CD8-positive, alpha-beta memory T cell (primary cell): ENCODE measurements at places on chromosomes 2 and 18.

GRCh38 chr18:76927223-76927725 is 104.9 kb downstream of the ZNF236 start:
- no peak for DNase-seq

DNA sequence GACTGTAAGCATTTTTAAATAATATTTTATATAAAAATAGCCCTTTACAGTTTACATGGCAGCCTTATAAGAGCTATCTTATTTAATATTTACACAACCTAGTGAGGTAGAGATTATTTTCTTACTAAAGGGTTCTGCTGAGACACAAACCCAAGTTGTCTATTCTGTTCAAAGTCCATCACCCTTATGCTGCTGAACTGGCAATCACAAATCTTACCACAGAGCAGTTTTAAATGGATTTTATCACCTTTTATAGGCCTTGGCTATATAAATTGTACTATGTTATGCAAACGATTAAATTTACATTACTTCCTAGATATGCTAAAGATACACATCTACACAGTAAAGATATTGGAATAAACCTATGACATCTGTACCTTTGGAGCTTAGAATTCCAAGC is 40.7 kb downstream of the RBM45 start:
- no peak for DNase-seq

DNA sequence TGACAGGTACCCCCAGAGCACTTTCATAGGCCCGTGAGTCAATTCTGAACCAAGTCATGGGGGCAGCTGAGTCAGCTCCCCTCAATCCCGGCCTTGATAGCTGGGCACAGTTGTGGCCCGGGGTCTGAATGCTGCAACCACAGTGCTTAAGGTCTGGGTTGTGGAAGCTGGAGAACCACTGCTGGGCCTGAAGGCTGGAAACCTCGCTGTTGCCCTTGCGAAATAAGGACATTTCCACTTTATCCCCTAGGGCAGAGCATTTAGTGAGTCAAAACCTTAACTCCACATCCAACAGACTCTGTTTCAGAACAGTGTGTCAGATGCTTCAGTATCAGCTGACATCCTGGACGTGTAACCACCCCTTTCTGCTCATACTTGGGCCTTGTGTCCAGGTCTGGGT is 58.6 kb downstream of the SP110 start:
- DNase-seq: no peak

DNA sequence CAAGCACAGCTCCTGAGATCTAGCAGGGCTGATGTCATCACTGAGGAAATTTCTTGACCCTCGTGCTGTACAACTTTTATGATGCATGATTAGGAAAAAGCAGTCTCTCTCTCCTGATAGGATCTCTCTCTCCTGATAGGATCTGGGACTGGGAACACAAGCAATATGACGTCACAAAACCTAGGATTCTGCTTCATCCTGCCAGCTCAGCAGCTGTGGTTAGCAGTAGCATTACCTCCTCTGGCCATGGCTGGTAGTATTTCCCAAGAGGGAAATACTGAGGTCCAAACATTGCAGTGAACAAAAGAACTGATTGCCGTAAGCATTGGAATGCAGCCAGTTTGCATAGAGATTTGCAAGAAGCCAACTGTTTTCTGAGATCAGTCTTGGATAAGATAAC is 521.2 kb upstream of the POU3F3 start:
- DNase-seq: no peak

DNA sequence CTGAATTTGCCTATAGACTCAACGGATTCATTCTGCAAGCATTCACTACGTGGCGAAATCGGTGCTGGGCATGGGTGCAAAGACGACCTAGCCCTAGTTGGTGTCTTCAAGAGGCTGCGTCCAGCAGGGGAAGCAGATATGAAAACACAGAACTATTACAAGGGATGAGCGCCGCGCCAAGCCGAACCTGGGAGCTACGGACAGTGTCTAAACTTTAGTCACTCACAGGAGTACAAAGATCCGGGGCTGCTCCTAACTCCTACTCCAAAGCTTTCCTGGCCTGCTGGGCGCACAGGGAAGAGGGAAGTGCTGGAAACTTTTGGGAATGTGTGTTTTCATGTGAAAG is 732 bp upstream of the ANXA4 start:
- no peak for DNase-seq

- no peak for DNase-seq
Observed at GRCh38 chr2:176003958-176004357, 1.9 kb upstream of the LNPK start.

DNA sequence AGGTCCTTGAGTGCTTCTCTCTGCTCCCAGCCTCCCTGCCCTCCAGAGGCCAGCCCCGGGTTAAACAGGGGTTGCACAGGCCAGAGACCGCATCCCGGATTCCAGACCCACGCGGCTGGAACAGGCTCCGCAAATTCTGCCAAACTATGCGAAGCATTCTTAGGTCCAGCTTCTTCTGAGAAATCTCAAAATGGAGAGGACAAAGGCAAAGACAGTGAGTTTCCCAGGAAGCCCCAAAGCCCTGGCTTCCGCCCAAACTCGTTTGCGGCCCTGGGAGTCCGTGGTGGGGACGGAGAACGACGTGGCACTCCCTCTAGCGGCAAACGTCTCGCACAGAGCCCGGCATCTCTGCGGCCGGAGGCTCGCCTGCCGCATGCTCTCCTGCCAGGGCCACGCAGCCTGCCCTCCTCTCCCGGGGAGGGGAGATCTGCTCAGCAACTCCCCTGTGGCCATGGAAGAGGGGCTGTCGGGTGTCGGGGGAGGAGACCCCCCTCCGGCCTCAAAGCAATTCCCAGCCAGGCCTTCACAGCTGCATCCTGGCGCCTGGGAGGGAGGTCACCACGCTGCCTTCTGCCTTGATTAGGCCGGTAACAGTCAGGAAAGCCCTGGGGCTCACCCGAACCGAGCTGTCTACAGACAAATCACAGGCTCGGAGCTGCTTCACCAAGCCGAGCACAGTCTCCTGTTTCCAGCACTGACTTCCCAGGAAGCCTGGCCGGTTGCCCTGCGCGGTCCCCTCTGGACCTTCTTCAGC is 33.4 kb upstream of the KLHL29 start:
- DNase-seq: no peak

DNA sequence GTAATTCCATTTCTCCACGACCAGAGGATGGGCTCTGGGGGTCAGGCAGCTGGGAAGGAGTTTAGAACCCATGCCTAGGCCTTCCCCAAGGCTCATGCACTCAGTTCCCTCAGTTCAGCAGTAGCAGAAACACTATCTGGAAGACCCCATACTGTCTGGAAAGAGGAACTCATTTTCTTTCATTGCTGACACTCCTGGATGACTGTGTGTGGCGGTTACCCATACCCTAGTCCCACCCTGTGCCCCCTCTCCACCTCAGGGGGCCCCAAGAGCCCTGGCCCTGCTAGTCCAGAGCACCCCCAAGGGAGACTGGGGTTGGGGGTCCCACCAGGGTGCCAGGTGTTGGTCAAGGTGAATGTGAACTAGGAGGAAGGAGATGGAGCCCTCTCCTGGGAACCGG is 29.5 kb downstream of the TPRKB start:
- no peak for DNase-seq

DNA sequence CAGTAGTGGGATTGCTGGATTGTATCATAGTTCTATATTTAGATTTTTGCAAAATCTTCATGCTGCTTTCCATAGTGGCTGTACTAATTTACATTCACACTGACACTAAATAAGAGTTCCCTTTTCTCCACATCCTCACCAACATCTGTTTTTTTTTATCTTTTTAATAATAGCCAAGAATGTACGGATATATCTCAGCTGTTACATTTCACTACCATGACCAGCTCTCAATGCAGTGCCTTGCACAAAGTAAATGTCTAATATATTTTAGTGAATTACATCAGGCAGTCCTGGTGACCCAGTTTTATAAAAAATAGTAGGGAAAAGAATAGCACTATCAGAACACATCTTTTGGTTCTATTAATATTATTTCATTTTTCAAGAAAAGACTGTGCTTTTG is 161.8 kb downstream of the LNPK start:
- no peak for DNase-seq

DNA sequence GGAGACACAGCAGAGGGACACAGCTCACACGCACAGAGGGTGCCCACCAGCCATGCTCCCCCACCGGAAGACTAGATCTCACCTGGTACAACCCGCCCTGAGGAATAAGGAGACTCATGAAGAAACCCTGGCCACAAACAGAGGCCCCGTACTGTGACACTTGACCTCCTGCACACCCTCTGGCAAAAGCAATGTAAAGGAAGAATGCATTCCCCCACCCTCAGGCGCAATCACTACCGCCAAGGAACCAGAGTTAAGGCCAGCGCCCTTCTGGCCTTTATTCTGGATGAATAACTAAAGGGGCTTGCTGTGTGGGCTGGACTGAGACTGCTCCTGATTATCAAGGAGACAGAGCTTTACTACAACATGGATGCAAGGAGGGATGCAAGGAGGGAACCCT is 509.2 kb upstream of the SPHKAP start:
- DNase-seq: no peak
